ENCODE measurements at places on chromosomes 16 and 17. TPM values are rescaled to one million over a fixed set of nuclear protein-coding genes. Genes with fewer than 3 reads are reported as not detected.
A peak's percentile ranks its signal among the peaks of the same experiment; 100 is the strongest.

GPR179 gene
- 0.07 TPM for total RNA-seq

DNA sequence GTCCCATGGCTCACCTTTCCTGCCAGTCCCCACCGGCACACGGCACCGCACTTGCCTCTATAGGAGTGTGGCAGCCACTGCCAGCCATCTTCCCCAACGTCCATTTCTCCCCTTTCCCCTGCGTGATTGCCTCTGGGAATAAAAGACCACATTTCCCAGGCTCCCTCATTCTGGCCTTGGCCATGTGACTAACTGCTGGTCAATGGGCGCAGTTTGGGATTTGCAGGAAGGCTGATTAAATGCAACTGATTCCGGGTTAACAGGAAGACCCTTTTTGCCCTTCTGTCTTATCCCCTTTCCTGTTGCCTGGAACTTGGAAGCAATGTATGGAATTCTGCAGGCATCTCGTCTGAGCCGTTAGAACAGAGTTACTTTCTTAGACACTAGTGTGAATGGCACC lies 3.0 kb downstream of the BTBD17 start:
- no peak for DNase-seq

- DNase-seq, result no peak
These were observed at the start of gene ASB16 for GRCh38 chr17:44170499-44171201. ASB16 (plus strand) TSS chr17:44170704; CDS start chr17:44170790, 86 bp downstream.

- DNase-seq, result no peak
These were observed 72.3 kb downstream of the TANGO6 start for GRCh38 chr16:68915589-68915988.

SLC46A1 gene
- total RNA-seq, result 0.89 TPM

DNA sequence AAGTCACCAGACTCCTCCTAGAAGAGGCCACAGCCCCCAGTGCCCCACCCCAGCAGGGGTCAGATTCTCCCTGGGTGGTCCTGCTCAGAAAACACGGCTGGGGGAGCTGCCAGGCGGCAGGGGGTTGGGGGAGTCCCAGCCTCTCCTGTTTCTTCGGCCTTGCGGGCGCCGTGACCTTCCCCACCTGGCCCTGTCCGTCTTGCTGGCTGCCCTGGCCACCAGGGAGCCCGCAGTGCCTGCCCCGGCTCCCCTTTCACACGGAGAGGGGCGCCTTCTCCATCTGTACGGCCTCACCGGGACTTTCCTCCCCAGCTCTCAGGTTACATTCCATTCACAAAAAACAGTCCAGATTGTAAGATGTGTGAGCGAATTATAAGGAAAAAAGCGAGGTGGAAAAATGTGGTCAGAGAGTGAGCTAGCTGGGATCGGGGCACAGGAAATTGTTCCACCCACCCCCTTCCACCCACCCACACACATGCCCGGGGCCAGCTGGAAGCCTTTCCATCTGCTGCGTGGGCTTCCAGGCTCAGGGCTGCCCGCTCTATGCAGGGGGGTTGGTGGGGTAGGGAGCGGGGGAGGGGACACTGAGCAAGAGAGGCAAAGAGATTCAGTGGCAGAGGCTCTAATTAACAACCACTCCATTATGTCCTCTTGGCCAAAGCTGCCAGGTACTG lies 14.6 kb upstream of the CIBAR2 start:
- no peak for DNase-seq

CACNG5 gene
- not detected for total RNA-seq

- DNase-seq, result peak; percentile 34
These were observed 122.1 kb downstream of the SKAP1 start for GRCh38 chr17:48307814-48308411.

DNA sequence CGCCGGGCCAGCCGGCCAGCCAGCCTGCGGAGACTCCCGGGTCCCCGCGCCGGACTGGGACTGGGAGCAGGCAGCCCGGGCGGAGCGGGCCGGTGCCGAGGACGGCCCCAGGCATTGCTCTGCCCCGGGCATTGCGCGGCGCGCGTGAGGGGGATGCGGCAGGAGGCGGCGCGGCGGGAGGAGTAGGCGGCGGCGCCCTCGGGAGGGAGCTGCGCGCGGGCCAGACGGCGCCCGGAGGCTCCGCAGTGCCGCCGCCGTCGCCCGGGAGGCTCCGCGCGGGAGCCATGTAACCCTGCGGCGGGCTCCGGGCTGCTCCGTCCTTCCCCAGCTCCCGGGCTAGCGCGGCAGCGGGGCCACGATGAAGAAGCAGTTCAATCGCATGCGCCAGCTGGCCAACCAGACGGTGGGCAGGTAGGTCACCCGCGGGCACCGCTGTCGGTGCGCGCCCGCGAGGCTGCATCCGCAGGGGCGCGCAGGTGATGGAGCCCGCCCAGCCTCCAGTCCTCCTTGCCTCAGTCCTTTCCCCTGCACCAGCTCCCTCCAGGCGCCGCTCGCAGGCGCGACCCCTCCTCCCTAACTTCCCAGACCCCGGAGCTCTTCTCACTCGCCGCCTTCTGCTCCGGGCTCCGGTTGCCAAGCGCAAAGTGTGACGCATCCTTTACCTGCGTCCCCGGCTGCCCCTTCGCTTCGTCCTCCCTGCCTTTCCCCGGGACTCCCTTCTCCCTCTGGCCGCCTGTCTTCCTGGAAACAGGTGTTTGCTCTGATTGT lies at the start of gene ARHGAP44:
TSS of gene ARHGAP44 (plus strand) at position 18 of the 768 bp plus-strand sequence. CDS start at position 359, 341 bp downstream.
- no peak for DNase-seq

GRCh38 chr17:81396278-81396721 lies 1.0 kb downstream of the BAHCC1 start:
- DNase-seq, result no peak

GRCh38 chr16:30000735-30001631 lies 4.9 kb downstream of the INO80E start:
- DNase-seq, result no peak

- no peak for DNase-seq
These were observed 389.0 kb upstream of the CDH11 start for GRCh38 chr16:65510850-65511249.
